H1 (cell line): ENCODE measurements at places on chromosomes 3 and 15. TPM values are rescaled to one million over a fixed set of nuclear protein-coding genes. Genes with fewer than 3 reads are reported as not detected.

SAXO2 gene
- 3.1 and 3.8 TPM in 2 replicates for total RNA-seq

RNF13 gene
- total RNA-seq = 35.4 and 37.1 TPM in 2 replicates

GADL1 gene
- 0.30 and 0.36 TPM in 2 replicates for total RNA-seq

HGD gene
- total RNA-seq = not detected in 2 replicates

EPHA3 gene
- total RNA-seq = 0.22 and 0.33 TPM in 2 replicates

RARB gene
- total RNA-seq = 0.22 and 0.44 TPM in 2 replicates

MON1A gene
- total RNA-seq = 9.8 and 10.3 TPM in 2 replicates
